ENCODE measurements at places on chromosomes 13 and 19.

DNA sequence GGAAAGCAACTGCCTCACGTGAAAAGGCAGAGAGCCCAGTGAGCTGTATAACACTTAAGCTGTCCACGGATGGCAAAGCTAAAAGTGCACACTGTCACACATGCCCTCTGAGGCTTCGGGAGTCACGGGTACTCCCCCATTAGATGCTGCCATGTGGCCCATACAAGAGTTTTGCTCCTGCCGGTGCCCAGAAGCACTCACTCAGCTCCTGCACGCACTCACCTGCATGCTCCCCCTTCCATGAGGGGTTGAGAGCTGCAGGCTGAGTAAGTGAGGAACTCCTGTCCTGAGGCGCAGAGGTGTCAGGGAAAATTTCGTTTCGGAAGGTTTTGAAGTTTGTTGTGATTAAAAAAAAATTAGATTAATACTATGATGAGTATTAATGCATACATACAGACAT, 939.2 kb upstream of the ATXN8OS start:
- H3K4me3 ChIP-seq: no peak overlapping the region
- H3K27me3 ChIP-seq: no peaks in the 10 kb centered on the region
- no peaks in the 10 kb centered on the region for H3K4me1 ChIP-seq

DNA sequence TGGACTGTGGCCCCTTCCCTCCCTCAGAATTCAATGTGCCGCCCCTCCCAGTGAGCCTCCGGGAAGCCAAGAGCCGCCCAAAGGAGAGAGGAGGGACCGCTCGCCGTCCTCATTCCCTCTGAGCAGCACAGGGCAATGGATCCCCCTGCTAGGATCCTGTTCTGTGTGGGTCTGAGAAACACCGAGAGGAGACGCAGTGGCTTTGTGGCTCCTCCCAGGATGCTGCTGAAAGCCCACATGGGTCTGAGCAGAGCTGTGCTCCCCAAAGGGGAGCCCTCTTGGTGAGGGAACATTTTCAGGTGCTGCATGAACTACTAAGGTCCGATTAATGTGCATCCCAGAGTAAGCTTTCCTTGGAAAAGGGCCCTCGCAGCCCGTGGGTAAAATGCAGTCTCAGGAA, 30.4 kb downstream of the DHRS12 start:
- H3K27ac ChIP-seq: no peak overlapping the region
- H3K4me1 ChIP-seq: no peaks in the 10 kb centered on the region
- no peak overlapping the region for H3K4me3 ChIP-seq
- peaks cover 5% of the 10 kb centered on the region for H3K36me3 ChIP-seq

- no peak overlapping the region for H3K4me3 ChIP-seq
- DNase-seq: no peak
- no peaks in the 10 kb centered on the region for H3K36me3 ChIP-seq
- no peaks in the 10 kb centered on the region for H3K27me3 ChIP-seq
- no peak overlapping the region for H3K27ac ChIP-seq
- no peaks in the 10 kb centered on the region for H3K4me1 ChIP-seq
Observed at GRCh38 chr13:104086210-104086609, 1020.0 kb upstream of the SLC10A2 start.

DNA sequence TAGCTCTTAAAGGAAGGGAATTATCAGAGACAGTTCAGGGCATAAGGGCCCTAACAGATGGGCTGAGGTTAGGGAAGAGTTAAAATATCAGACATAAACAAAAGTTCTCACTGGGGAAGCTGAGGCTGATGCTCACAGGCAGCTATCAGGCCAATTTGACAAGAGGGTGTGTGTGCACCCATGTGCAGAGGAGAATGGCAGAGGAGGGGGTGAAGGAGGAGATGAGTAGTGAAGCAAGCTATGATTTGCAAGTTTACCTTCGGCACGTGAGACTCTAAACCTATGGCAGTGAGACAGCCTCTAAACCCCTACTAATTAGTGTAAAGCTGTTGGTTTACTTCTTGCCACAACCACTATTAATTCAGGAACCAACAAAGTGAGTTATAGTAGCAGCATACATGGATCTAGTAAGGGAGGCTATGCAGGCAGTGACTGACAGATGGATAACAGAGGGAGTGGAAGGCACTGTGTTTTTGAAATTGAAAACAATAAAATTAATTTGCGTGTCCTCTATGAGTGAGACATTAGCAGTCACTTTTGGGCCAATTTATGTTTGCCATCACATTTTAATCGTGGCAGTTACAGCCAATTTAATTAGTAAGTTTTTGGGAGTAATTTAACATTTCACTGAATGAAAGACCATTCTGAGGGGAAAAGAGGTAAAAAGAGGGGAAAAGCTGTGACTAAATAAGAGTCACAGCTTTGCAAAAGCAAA, 99.6 kb upstream of the HTR2A start:
- H3K4me1 ChIP-seq: no peaks in the 10 kb centered on the region
- no peaks in the 10 kb centered on the region for H3K36me3 ChIP-seq
- H3K4me3 ChIP-seq: no peak overlapping the region
- no peak for DNase-seq
- H3K27me3 ChIP-seq: no peaks in the 10 kb centered on the region
- H3K27ac ChIP-seq: no peak overlapping the region

- no peaks in the 10 kb centered on the region for H3K27me3 ChIP-seq
- H3K4me1 ChIP-seq: peaks cover 19% of the 10 kb centered on the region
- H3K36me3 ChIP-seq: no peaks in the 10 kb centered on the region
- H3K27ac ChIP-seq: no peak overlapping the region
- DNase-seq: no peak
Observed at GRCh38 chr13:50526661-50527071, 316.8 kb downstream of the DLEU7 start.

DNA sequence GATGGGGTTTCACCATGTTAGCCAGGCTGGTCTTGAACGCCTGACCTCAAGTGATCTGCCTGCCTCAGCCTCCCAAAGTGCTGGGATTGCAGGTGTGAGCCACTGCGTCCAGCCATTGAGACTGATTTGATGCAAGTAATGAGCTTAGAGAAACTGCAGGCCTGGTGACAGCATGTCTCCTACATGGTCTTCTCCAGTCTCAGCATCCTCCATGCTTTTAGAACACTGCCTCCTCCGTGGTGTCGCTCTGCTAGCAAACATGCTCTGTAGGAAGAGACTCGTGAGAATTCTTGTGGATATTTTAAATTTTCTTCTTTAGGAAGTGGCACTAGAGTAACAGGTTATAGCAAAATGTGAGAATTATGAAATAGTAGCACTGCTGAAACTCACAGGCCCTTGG, 37.1 kb downstream of the TPT1 start:
- H3K4me3 ChIP-seq: no peak overlapping the region
- H3K4me1 ChIP-seq: peaks cover 3% of the 10 kb centered on the region
- no peak overlapping the region for H3K27ac ChIP-seq
- DNase-seq: no peak

DNA sequence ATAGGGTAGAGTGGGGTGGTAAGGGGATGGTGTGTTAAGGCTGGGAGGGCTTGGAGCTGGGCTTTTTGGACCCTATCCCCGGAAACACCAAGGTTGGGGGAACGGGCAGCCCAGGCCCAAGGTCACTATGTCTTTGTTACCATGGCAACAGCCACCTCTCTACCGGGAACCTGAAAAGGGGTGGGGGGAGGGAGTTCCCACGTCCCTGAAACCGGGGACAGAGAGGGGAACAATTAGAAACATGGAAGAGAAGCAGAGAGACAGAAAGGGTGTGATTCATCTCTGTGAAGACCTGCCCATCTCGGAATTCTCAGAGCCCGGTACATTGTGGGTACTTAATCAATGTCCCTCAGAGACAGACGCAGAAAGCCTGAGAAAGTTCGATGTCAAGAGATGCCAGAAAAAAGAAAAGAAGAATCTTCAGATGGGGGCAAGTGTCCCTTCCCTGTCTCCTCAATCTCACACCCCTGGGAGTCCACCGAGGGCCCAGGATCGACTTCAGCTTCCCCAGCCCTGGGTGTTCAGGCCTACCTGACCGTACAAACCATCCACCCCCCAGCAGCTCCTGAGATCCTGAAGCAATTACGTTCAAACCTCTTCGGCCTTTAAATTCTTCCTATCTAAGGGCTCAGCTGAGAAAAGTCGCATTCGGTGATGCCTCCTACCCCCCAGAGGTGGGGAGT, 6.8 kb upstream of the LRFN1 start:
- H3K4me1 ChIP-seq: peaks cover 57% of the 10 kb centered on the region
- peaks cover 30% of the 10 kb centered on the region for H3K36me3 ChIP-seq
- peak overlapping the region; percentile 18 for H3K27ac ChIP-seq
- H3K27me3 ChIP-seq: no peaks in the 10 kb centered on the region
- DNase-seq: no peak

DNA sequence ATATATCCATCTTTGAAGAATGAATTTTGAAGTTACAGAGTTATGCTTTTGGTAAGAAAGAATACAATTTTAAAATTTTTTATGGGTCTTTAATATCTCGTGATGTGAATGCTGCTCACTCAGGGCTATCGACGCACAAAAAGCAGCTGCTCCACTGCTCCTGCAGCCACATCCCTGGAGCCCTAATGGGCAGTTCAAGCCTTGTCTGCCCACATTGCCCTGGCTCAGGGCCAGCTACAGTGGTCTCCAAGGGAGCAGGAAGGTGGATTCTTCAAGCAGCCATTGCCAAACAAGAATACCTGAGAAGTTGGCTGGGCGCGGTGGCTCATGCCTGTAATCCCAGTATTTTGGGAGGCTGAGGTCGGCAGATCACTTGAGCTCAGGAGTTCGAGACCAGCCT, 85.8 kb downstream of the IPO5 start:
- no peak for DNase-seq
- H3K36me3 ChIP-seq: no peaks in the 10 kb centered on the region
- H3K27ac ChIP-seq: no peak overlapping the region
- H3K4me1 ChIP-seq: no peaks in the 10 kb centered on the region
- H3K4me3 ChIP-seq: no peak overlapping the region

DNA sequence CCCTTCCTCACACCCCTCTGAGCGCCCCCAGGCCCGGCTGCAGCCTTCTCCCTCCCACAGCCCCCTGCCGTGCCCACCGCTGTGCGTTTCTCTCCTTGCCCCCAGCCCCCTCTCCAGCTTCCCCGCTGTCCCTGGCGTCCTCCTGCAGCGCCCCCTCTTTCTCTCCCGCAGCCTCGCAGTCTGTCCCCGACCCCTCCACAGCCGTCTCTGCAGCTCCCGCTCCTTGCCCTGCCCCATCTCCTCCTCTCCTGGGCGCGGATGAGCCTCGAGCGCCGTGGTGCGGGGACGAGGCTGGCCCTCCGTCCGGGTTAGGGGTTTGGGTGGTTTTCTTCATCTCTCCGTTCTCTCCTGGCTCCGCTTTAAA, 1.1 kb downstream of the KMT5C start:
- peak; percentile 26 for DNase-seq
- H3K4me1 ChIP-seq: peaks cover 24% of the 10 kb centered on the region

DNA sequence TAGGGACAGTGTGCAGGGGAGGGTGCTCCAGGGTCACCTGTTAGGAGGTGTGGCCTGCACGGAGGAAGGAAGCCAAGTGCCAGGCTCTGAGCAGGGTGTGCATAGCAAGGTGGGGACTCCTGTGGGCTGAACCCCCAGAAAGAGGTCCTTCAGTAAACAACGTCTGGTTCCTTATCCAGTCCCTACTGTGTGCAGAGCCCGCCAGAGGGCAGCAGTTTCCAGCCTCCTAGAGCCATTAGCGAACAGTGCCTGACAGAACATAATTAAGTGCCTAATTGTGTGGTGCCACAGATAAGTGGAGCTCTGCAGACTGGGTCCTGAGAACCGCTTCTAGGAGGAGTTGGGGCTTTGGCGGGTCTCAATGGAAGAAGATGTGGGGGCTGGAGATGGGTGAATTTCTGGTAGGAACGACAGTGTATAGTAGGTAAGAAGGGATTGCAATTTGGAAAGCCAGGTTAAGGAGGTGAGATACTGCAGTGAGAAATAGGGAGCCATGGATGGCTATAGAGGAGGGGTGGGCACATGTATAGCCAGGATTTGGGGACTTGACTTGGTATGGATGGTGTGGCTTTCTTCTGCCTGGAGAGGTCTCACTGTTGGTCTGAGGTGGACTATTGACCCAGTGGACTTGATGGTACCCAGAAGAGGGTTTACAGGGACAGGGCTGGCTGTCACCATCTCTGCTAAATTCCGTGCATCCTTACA, 323.1 kb downstream of the ZNF536 start:
- peaks cover 11% of the 10 kb centered on the region for H3K4me1 ChIP-seq
- H3K27me3 ChIP-seq: no peaks in the 10 kb centered on the region
- H3K27ac ChIP-seq: no peak overlapping the region
- no peak for DNase-seq

DNA sequence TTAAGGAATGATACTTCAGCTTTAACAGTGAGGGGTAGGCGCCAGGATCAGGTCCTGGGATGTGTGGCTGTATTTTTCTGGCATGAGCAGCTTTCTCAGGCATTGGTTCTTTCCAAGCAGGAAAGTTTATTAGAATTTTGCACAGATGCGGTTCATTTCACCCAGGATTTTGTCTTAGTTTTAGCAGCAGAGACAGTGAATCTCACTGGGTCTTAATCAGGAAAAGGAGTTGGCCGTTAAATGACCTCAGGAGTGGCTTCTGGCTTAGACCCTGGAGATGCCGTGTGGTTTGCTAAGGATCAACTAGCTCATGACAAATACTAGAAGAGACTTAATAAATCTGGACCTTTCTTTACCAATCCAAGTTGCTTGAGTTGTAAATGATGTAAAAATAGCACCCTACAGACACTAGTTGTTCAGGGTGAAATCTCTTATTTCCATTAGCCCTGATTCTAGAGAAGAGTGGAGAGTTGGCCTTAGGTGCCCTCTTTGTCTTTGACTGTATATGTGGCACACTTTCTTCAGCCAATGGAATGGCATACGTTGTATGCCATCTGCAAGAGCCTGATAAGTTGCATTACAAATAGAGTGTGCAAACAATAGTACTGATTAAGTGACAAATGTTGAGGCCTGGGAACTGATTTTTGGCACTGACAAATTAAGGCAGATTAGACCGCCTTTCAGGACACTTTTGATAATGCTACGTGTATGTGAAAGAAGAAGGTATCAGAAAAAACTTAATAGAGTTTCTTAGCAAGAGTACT, 34.0 kb downstream of the LRCH1 start:
- no peak overlapping the region for H3K27ac ChIP-seq
- H3K4me1 ChIP-seq: peaks cover 14% of the 10 kb centered on the region
- H3K27me3 ChIP-seq: no peaks in the 10 kb centered on the region
- DNase-seq: no peak
- no peak overlapping the region for H3K4me3 ChIP-seq

- H3K4me1 ChIP-seq: no peaks in the 10 kb centered on the region
- H3K27ac ChIP-seq: no peak overlapping the region
- H3K27me3 ChIP-seq: no peaks in the 10 kb centered on the region
- peaks cover 7% of the 10 kb centered on the region for H3K36me3 ChIP-seq
Observed at GRCh38 chr19:35618857-35619256, 6.3 kb downstream of the HAUS5 start.

GRCh38 chr19:32858155-32858554, 11.4 kb downstream of the SLC7A9 start:
- no peak for DNase-seq
- H3K27ac ChIP-seq: no peak overlapping the region
- no peak overlapping the region for H3K4me3 ChIP-seq
- H3K36me3 ChIP-seq: no peaks in the 10 kb centered on the region

GRCh38 chr19:44548736-44549135, 19.3 kb upstream of the CEACAM20 start:
- H3K4me3 ChIP-seq: no peak overlapping the region
- H3K36me3 ChIP-seq: no peaks in the 10 kb centered on the region
- no peak for DNase-seq
- no peaks in the 10 kb centered on the region for H3K27me3 ChIP-seq
- no peaks in the 10 kb centered on the region for H3K4me1 ChIP-seq

GRCh38 chr13:100860866-100861265, 186.3 kb upstream of the TMTC4 start:
- H3K4me3 ChIP-seq: no peak overlapping the region
- no peaks in the 10 kb centered on the region for H3K4me1 ChIP-seq
- DNase-seq: no peak
- H3K27ac ChIP-seq: no peak overlapping the region

Measured in CD4-positive, alpha-beta memory T cell (primary cell).